ENCODE measurements at places on chromosomes 11 and 22.

GRCh38 chr11:65710421-65710820, 1.6 kb upstream of the KAT5 start:
- DNase-seq = no peak

DNA sequence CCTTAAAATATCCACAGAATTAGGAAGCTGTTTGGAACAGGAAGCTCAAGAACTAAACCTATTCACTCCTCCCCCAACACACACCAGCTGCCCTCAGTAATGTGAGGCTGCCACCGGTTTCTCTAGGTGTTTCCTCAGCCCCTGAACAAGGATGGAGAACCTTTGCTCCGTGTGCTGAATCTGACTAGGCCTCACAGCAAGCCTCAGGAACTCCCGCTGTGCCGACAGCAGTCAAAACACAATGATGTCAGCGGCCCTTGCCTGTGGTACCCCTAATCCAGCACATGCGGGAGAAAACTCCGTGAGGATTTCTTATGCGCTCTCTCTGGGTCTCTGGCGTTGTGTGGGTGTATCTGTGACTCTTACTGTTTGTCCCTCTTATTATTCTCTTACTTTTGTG, 153.3 kb downstream of the EFCAB6 start:
- no peak for DNase-seq

GRCh38 chr22:21921184-21921721, 31.4 kb downstream of the PPM1F start:
- DNase-seq = no peak

GRCh38 chr11:59259867-59260475, 47.2 kb upstream of the MPEG1 start:
- no peak for DNase-seq

DNA sequence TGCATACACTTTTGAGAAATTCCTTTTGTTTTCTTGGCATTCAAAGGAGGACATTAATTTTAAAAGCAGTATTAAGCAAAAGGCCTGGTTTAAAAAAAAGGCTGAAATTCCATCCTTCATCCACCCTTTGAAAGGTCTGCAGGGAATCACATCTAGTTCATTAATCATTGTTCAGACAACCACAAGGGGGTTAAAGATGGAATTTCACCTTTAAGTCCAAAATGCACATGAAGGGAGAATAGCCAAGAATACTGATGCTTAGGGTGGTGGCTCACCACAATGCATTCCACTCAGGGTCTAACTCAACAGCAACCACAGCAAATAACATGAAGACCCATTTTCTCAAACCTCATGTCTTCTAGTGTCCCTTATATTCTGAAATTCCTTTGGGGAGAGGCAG, 256.9 kb downstream of the CADM1 start:
- DNase-seq = no peak

GRCh38 chr11:97729546-97730272, 1291.0 kb upstream of the CNTN5 start:
- no peak for DNase-seq

GRCh38 chr11:10328314-10329098, 23.6 kb downstream of the ADM start:
- no peak for DNase-seq

DNA sequence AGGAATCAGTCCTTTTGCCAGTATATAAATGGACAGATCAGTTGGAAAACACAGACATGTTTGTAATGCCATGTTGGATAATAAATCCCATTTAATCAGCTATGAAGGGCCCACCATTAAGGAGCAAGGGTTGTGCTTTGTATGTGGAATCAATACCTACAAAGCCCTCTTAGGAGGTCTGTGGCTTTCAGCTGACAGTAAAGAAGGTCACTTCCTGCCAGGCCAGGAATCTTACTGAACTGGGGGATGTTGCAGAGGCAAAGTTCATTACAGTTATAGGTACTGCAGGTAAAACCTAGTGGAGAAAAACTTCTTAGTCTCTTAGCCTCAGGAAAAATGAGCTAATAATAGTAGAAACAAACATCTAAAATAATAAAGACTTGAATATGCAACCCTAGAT, 129.5 kb downstream of the FAM76B start:
- no peak for DNase-seq
